ENCODE measurements at places on chromosomes 2 and 18.

- no peak for DNase-seq
Observed at GRCh38 chr2:110777531-110778311, 45.3 kb downstream of the ACOXL start.

GRCh38 chr18:51091270-51091669 lies 61.3 kb downstream of the SMAD4 start:
- DNase-seq: no peak

- no peak for DNase-seq
Observed at GRCh38 chr2:142843731-142844130, 33.7 kb upstream of the KYNU start.

- DNase-seq: peak; percentile 70
Observed at GRCh38 chr2:131046918-131047652, 46.2 kb downstream of the FAM168B start.

DNA sequence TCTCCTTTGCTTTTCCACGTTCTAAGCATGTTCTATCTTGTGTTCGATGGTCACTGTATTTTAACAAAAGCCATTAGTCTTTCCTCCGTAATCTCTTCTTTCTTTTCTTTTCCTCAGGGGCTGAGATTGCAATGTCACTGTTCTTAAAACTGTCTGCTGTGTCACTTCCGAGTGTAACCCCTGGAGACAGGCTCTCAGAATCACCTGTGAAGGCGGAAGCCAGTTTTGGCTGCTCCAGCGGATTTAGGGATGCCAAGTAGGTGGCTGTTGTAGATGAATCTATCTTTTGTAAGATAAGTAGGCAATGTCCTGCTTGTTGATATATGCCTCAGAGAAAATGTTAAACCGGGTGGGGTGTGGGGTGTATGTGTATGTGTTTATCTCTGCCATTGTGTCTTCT lies 94.7 kb upstream of the L3MBTL4 start:
- no peak for DNase-seq

DNA sequence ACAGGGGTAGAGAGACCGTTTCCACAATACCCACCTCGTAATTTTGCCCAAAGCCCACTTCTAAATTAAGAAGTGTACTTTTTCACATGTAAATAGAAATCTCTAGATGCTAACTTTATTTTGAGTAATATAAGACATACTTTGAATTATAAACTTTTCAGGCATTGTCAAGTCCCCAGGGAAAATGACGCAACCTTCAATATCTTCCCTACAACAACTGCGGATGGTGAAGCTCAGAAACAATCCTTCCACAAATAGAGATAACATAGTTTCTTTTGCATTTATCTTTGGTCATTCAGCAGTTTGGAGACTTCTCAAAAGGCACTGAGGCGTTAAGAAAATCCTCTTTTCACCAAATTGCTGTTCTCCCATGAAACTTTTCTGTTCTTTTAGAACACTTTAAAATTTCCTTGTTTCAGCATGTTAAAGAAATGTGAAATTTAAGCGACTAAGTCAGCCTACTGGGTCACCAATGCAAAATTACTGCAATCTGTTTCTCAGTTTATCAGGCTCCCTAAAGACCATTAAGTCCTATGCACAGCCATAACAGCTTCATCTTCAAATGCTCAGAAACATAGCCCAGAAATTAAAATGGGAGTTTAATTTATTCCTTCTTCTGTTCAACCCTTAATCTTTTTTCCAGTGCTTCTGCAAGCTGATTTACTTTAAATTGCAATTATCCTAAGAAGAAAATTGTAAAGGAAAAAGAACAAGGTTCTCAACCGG lies 118.3 kb upstream of the DNAJC10 start:
- no peak for DNase-seq

GRCh38 chr18:3150274-3150673 lies 69.5 kb downstream of the MYOM1 start:
- no peak for DNase-seq

DNA sequence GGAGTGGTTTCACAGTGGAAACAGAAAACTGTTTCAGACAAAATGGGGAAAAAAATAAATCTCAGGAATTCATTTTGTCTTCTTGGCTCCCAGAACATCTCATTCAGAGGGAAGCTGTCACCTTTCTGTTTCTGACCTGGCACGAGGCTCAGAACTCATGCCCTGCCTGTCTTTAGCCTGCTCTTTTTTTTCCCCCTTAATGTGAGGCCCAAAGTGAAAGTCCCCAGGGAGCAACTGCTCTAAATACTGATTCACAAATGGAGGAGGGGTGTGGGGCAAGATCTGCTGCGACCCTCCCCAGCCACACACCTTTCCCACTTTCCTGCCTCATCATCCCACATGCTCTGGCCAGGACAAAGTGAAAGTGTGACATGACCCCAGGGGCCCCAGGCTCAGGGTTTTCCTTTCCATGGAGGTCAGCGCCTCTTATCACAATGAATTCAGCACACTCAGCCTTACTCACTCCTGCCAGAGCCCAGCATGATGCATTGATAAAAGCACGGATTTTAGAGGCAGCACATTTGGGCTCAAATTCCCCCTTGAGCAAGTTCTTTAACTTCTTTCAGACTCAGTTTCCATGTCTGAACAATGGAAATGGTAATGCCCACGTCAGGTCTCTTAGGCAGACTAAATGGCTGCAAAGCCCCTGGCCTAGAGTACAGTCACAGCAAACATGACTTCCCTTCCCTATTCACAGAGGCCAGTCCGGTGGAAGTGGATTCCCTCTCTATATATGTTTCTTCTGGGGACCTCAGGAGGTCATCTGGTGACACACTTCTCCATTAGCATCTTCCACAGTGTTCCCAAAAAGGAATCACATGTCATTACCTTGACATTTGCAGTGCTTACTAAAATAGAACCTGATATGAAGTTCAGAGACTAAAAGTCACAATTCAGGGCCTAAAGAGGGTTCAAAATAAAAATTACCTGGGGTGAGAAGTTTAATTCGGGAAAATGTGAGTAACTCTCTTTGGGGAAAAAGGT lies 55.3 kb upstream of the TMEM163 start:
- no peak for DNase-seq
